ENCODE measurements at places on chromosomes 13 and 19.

- no peak for DNase-seq
These were observed 7.3 kb downstream of the OPA3 start for GRCh38 chr19:45577111-45577905.

DNA sequence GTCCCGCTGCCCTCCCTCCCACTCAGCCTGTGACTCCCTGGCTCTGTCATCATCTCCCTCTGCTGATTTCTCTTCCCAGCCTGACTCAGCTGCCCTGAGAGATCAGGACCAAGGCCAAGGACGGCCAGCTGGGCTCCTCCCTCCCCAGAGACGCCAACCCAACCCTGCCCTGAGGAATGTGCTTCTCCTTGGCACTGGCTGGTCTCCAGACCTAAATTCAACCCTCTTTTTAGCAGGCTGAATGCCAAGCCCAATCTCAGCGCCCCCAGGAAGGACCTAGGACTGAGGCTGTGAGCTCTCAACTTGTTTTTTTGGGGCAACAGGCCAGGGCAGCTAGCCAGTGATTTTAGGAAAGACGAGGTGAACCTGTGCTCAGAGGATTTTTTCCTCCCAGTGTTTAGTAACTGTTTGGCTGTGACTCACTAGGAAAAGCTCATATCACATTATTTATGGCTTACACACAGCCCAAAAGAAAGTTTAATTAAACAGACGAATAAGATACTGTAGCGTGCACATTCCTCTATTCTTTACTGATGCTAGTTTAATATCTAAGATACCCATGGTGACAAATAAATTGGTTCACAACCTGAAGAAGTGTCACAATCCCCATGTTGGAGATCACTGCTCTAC lies 7.4 kb upstream of the IGFL1 start:
- no peak for DNase-seq

GRCh38 chr13:79532576-79532975 lies 51.6 kb downstream of the NDFIP2 start:
- no peak for DNase-seq

DNA sequence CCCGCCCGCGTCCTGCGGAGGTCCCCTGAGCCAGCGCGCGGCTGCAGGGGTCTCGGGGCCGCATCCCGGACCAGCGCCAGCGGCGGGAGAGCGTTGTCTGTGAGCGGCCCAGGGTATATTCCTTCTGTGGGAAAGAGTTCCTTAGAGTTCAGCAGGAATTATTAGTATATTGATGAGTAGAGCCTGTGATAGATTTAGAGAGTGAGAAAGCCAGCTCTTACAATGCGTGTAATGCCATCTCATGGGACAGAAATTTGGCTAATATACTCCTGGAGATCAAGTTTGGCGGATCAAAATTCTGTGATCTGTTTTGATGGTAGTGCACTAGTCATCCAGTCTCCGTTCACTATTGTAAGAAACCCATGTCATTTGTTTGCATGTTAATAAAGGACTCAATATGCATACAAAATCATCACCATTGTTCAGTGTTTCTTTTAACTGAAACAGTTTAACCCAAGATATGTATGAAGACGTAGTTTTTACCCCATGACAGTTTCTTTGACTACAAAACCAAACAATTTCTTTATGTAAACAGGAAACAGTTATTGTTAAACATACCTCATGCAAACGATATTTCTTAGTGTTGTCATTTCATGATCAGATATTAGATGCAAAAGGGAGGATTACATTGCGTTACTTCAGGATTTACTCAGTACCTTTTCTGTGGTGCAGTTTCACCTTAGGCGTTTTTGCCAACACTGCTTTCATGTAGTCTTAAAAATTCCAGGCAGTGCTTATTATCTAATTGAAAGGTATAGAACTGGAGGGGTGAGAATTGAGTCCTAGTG lies 9.9 kb downstream of the TNFRSF19 start:
- DNase-seq, result no peak

DNA sequence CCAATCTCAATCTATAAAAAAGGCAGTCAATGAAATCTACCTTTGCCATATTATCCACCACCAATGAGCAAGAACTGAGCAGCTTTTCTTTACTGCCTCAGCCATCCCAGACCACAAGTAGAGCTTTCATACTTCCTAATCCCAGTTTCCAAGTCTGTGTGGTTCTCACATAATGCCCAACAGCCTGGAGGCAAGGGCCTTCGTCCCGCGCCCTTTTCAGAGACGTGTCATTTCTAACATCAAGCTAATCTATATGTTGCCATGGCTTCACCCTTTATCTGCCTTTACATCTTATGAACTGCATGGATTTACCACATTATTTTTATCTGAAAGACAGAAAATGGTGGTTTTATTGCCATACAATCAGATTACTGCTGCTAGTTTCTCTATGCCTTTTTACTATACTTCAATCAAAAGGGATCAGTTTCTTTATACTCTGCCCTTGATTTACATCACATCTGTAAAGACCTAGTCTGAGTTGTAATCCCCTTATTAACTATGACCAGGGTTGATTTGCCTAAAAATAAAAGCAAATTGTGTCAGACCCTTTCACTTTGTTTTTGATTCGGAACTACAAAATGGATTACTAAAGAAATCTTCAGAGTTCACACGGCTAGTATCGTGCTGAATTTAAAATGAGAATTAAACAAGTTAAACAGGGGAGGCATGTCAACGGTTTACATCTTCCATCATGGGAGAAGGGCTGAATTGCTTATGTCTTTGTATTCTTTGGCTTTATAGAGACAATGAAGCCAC lies 5.9 kb downstream of the EFNB2 start:
- no peak for DNase-seq

GRCh38 chr19:19661675-19662251 lies 1.7 kb downstream of the ATP13A1 start:
- DNase-seq, result no peak

DNA sequence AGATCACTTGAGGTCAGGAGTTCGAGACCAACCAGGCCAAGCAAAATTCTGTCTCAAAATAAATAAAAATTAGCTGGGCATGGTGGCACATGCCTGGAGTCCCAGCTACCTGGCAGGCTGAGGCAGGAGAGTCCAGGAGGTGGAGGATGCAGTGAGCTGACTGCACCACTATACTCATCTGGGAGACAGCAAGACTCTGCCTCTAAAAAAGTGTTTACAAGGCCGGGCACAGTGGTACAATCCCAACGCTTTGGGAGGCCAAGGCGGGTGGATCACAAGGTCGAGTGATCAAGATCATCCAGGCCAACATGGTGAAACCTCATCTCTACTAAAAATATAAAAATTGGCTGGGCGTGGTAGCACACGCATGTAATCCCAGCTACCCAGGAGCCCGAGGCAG lies 4.2 kb upstream of the DAPK3 start:
- no peak for DNase-seq

DNA sequence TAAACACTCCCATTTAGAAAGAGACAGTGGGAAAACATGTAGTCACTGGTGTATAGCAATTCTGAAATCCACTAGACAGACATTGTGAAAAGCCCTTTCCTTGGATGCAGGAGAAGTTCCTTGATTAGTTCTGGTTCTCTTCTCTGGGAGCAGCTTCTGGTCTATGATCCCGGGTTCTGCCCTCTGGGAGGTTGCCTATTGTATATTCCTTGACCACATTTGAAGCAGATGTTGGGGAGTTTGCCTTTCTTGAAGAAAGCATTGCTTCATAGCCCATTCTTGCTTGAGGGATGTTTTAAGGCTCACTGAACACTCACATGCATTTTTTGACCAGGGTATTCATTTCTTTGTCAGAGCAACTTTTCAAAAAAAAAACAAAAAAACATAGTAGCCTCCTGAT lies 211.9 kb downstream of the NDFIP2 start:
- DNase-seq, result no peak

GRCh38 chr19:32287811-32288227 lies 57.6 kb upstream of the ZNF507 start:
- peak; percentile 4 for DNase-seq

- DNase-seq, result no peak
These were observed 5.2 kb downstream of the CADM4 start for GRCh38 chr19:43634506-43634871.

DNA sequence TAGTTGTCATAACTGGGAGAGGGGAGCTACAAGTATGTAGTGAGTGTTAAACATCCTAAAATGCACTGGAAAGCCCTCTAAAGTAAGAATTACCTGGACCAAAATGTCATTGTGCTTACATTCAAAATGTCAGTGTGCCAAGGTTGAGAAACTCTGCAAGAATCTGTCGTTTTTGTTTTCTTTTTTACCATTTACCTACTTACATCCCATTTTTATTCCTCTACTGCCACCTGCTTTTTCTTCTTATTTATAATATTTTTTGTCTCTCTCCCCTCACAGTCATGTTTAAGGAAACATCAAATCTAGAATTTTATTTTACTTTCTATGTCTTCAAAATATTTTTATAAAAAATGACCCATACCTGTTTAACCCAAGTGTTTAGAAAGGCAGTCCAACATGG lies 226.4 kb downstream of the PCDH17 start:
- DNase-seq, result no peak

GRCh38 chr19:19236173-19236572 lies 24.4 kb downstream of the NCAN start:
- no peak for DNase-seq

- DNase-seq, result no peak
These were observed 31.3 kb upstream of the FGF9 start for GRCh38 chr13:21639561-21639960.

DNA sequence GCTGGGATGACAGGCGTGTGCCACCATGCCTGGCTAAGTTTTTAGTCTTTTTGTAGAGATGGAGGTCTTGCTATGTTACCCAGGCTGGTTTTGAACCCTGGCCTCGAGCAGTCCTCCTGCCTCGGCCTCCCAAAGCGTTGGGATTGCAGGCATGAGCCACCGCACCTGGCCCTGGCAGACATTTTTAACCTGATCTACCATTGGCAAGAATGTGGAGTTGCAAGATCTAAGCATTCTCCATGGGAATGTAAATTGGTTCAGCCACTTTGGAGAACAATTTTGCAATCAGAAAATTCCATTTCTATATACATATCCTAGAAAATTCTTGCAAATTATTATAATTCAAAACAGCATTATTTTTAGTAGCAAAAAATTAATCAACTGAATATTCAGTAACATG lies 24.3 kb upstream of the DCUN1D2 start:
- no peak for DNase-seq

DNA sequence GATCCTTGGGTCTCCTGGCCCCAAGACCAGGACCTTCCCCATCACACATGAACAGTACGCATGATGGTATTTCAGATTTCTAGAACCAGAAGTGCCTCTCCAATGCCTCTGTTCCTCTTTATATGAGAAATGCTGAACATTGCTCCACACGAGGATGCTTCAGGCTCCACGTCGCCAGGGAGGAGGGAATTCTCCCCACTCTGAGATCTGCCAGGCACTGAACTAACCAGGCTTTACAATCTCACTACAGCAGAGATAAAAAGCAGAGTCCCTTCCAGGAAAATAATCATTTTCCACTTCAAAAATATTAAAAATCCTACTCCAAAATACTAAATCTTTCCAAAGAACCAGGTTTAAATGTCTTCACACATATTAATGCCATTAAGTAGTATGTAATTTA lies 10.4 kb downstream of the DOCK9 start:
- no peak for DNase-seq

- no peak for DNase-seq
These were observed 34.6 kb downstream of the CEBPG start for GRCh38 chr19:33408116-33408515.

- DNase-seq, result no peak
These were observed 54.8 kb upstream of the SOX1 start for GRCh38 chr13:112012016-112012704.

DNA sequence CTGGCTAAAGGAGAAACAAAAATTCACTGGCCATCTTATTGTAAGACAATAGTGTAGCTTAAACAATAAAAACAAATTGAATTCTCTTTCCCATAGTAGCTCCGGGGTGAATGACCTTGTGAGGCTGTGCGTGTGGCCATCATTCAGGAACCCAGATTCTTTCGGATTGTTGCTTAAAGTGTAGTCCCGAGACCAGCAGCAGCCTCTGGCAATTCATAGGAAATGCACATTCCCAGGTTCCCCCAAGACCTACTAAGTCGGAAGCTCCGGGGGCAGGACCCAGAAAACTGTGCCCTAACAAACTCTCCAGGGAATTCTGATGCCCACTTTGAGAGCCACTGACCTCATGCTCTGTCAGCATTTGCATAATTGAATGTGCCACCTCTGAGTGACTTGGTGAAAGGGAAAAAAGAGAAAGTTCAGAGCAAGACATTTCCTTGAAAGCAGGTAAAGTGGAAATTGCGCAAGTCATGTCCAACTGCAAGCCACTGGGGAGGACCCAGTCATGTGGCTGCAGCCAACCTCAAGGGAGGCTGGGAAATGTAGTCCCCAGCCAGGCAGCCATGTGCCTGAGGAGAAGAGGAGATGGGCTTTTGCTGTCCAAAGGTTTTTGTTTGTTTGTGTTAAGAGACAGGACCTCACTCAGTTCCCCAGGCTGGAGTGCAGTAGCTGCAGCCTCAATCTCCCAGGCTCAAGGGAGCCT lies 50.7 kb upstream of the PNMA8B start:
- DNase-seq, result no peak

GRCh38 chr13:99385940-99386339 lies 78.7 kb upstream of the GPR183 start:
- DNase-seq, result no peak

- no peak for DNase-seq
These were observed 105.9 kb downstream of the AKAP11 start for GRCh38 chr13:42377640-42378382.
